Caco-2 (cell line): ENCODE measurements at places on chromosomes 4 and X. TPM values are rescaled to one million over a fixed set of nuclear protein-coding genes. Genes with fewer than 3 reads are reported as not detected.

Gene FGFR3
- 112 and 132 TPM in 2 replicates for total RNA-seq

GRCh38 chrX:1389993-1390285 is 2.0 kb downstream of the SLC25A6 start:
- 0 out of 2 replicates have a peak, but pooled peaks cover 5% of the 10 kb centered on the region for H3K4me1 ChIP-seq
- no peaks in the 10 kb centered on the region for H3K27me3 ChIP-seq
- H3K36me3 ChIP-seq, result peaks cover 19% of the 10 kb centered on the region
- no peak overlapping the region for H3K27ac ChIP-seq
- no peak for DNase-seq

DNA sequence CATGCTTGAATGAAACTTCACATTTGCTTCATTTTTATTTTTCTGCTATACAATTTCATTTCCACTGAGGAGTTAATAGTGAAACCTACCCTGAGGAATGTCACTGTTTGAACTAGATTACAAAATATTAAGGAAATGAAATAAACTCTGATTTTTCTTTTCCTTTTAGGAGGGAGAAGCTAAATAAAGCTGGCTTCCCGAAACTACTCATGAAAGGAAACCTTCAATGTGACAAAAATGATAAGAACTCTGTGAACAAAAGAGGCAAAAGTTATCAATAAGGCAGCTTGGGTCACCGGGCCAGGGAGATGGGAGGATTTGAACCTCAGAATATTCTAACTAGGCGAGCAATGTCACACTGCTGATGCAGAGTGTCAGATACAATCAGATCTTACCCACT is 185.2 kb downstream of the APBB2 start:
- H3K27ac ChIP-seq, result peak overlapping the region; percentile 73

DNA sequence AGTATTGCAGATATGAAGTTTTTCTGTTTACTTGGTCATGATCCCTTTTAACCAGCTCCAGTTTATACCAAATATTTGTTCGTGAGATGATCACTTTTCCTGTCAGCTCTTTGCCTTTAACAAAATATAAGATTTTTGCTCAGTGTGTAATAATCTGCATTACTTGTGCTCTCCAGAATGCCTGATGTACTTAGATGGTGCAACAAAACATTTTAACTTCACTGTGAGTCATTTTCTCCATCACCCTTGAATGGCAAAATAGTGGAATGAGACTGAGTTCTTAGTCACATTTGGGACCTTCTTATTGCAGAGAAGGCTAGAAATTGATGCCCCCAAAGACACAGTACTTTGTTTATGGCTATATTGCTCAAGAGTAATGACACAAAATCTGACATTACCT is 252.0 kb downstream of the FRMPD4 start:
- no peaks in the 10 kb centered on the region for H3K36me3 ChIP-seq
- no peaks in the 10 kb centered on the region for H3K27me3 ChIP-seq
- no peaks in the 10 kb centered on the region for H3K4me1 ChIP-seq
- no peak overlapping the region for H3K27ac ChIP-seq
- no peak for DNase-seq

DNA sequence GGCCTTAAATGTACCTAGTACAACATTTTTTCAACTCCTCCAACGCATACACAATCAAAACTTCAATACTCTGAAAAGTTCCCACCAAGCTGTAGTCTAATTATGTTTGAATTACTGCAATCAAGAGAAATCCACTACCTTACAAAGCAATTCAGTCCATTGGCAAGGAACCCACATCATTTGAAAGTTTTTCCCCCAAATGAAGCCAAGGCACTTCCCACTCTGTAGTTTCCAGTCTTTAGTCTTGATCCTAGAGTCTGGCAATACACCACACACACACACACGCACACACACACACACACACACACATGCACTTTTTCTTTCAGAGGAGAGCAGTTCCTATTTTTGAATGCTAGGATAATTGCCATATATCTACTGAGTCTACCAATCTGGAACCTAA is 79.6 kb downstream of the ANTXR2 start:
- DNase-seq, result no peak
- H3K27me3 ChIP-seq, result no peaks in the 10 kb centered on the region
- no peak overlapping the region for H3K27ac ChIP-seq
- no peaks in the 10 kb centered on the region for H3K36me3 ChIP-seq
- H3K4me1 ChIP-seq, result no peaks in the 10 kb centered on the region
- H3K4me3 ChIP-seq, result no peak overlapping the region

DNA sequence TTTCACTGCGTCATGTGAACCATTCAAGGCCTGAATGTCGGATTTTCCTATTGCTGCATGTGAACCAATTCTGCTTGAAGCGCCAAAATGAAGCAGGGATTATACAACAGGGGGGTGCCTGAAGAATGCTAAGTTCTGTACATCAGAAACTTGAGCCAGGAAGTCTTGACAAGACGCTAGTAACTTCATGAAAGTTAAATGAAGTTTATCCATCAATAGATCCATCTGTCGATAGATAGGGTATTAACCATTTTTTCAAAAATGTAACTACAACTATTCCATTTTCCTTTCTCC is 590 bp upstream of the NAF1 start:
- H3K27me3 ChIP-seq, result no peaks in the 10 kb centered on the region
- H3K4me3 ChIP-seq, result peak overlapping the region; percentile 79
- no peaks in the 10 kb centered on the region for H3K36me3 ChIP-seq
- peak overlapping the region; percentile 98 for H3K27ac ChIP-seq
- H3K4me1 ChIP-seq, result no peaks in the 10 kb centered on the region
- DNase-seq, result no peak

DNA sequence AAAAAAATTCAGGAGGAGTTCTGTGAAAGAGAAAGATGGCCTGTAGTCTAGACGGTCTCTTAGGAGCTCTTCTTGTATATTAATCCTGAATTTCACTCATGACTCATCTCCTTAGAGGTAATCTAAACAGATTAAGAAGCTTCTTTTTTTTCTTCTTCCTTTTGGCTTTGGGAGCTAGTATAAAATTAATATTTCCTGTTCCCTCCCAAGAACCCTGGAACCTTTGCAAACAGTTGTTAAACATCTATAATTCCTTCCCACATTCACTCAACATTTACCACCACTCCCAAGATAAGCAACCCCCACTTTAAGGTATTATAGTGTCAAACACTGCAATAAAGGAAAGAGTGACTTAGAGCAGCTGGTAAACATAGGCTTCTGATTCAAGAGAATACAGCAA is 146.4 kb upstream of the EDNRA start:
- no peak overlapping the region for H3K27ac ChIP-seq
- no peaks in the 10 kb centered on the region; the same call in 1 of the 2 replicates for H3K27me3 ChIP-seq
- H3K4me1 ChIP-seq, result no peaks in the 10 kb centered on the region

- no peaks in the 10 kb centered on the region for H3K27me3 ChIP-seq
- no peak overlapping the region for H3K4me3 ChIP-seq
- H3K27ac ChIP-seq, result no peak overlapping the region
- DNase-seq, result no peak
Observed at GRCh38 chrX:39890807-39891206, 207.0 kb downstream of the BCOR start.

- no peak for DNase-seq
- H3K36me3 ChIP-seq, result no peaks in the 10 kb centered on the region
- H3K27ac ChIP-seq, result no peak overlapping the region
- no peaks in the 10 kb centered on the region for H3K4me1 ChIP-seq
- H3K27me3 ChIP-seq, result no peaks in the 10 kb centered on the region
Observed at GRCh38 chrX:2183193-2183725, 317.5 kb downstream of the DHRSX start.

DNA sequence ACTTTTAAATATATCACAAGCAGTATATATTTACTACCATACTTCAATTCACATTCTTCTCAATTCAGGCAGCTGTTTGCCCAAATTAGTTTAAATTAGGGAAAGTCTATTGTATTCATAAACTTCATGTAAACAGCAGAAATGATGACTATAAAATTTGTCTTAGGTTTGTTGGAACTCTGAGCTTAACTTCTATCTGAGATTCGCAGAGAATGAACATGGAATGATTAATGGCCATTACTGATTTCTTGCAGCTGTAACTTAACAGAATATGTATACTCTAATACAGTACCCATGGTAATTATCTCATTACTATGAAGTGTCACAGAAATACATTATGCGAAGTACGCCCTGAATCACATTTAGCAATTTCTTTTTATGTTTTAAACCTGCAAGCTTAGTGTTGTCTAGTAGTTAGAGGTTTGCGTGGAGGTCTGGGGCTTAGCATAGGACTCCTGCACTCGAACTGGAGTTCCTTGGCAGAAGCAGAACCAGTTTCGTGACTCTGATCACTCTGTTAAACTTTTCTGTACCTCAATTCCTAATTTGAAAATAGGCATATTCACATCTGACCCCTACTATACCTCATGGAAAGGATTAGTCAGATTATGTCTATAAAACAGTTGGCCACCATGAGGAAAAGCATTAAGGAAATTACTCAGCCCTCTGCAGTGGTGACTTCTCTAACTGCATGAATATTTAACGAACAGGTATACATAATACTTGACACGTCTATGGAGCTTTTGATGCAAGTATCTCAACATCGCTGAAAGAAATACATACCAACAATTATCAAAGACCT is 243.2 kb downstream of the MGST2 start:
- no peaks in the 10 kb centered on the region for H3K27me3 ChIP-seq
- H3K27ac ChIP-seq, result no peak overlapping the region
- peaks cover 8% of the 10 kb centered on the region; the same call in 1 of the 2 replicates for H3K4me1 ChIP-seq
- H3K36me3 ChIP-seq, result no peaks in the 10 kb centered on the region

- H3K27ac ChIP-seq, result no peak overlapping the region
- H3K27me3 ChIP-seq, result no peaks in the 10 kb centered on the region
- H3K4me3 ChIP-seq, result no peak overlapping the region
- H3K36me3 ChIP-seq, result no peaks in the 10 kb centered on the region
- no peaks in the 10 kb centered on the region for H3K4me1 ChIP-seq
Observed at GRCh38 chrX:45765767-45766166, 565.1 kb upstream of the DIPK2B start.

DNA sequence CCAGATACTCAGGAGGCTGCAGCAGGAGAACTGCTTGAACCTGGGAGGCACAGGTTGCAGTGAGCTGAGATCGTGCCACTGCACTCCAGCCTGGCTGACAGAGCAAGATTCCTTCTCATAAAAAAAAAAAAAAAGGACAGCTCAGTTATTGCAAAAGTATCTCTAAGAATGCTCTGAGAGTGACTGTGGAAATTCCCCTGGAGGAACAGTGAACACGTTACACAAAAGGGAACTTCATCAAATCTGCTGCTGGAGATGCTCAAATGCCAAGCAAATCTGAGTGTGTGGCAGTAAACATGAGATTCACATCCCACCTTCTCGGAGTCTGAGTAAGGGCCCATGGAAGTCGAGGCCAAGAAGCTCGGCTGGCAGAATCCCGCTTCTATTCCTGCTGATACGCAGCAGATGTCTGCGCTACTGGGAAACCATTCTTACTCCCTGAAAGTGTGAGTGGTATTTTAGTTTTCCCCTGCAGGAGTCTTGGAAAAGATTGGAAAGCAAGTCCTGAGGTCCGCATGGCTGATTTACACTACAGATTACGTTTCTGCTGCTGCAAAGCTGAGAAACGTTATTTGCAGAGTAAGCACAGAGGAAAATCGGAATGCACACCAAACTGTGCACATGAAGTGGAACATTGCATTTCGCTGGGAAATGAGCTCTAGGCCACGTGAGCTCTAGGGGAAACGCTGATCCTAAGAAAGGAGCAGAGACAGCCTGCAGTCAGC is 162.9 kb downstream of the NSUN7 start:
- DNase-seq, result no peak
- no peak overlapping the region for H3K4me3 ChIP-seq
- H3K4me1 ChIP-seq, result no peaks in the 10 kb centered on the region
- H3K36me3 ChIP-seq, result no peaks in the 10 kb centered on the region; the same call in 1 of the 2 replicates
- H3K27me3 ChIP-seq, result no peaks in the 10 kb centered on the region

- no peak for DNase-seq
- no peak overlapping the region for H3K4me3 ChIP-seq
- no peaks in the 10 kb centered on the region for H3K36me3 ChIP-seq
- no peaks in the 10 kb centered on the region for H3K4me1 ChIP-seq
- H3K27me3 ChIP-seq, result no peaks in the 10 kb centered on the region
Observed at GRCh38 chr4:169428376-169428775, 157.6 kb upstream of the SH3RF1 start.

- no peak for DNase-seq
- no peaks in the 10 kb centered on the region for H3K27me3 ChIP-seq
- H3K36me3 ChIP-seq, result no peaks in the 10 kb centered on the region
- no peaks in the 10 kb centered on the region for H3K4me1 ChIP-seq
- H3K27ac ChIP-seq, result no peak overlapping the region
- H3K4me3 ChIP-seq, result no peak overlapping the region
Observed at GRCh38 chr4:188839704-188840103, 700.5 kb downstream of the TRIML1 start.

Gene CLGN
- 2.6 and 5.5 TPM in 2 replicates for total RNA-seq

DNA sequence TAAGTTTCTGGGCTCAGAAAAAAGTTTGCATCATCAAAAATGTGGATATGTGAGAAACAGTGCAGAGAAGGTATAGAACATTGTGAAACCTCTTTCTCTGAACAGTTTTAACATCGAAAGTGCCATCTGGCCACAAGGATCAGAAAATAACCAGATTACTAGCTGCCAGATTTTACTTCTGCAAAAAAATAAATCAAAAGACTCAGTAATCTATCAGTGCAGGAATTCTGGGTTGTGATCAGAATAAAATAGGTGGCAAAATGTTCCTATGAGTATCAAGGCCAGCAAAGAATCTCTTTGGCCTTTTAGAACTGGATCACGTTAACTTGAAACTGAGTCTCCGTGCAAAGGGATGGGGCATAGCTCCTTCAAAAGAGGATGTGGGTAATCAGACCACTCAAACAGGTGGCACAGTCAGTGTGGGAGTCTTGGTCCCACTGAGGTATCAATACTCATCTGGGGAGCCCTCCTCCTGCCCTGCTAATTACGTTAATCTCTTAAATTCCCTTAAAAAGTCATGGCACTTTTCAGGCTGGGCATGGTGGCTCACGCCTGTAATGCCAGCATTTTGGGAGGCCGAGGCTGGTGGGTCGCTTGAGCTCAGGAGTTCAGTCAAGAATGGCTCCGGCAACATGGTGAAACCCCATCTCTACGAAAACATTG is 26.7 kb upstream of the RBM47 start:
- H3K36me3 ChIP-seq, result no peaks in the 10 kb centered on the region
- H3K27ac ChIP-seq, result no peak overlapping the region
- H3K4me3 ChIP-seq, result no peak overlapping the region
- DNase-seq, result no peak
- peaks cover 8% of the 10 kb centered on the region for H3K4me1 ChIP-seq

Gene FRG2
- total RNA-seq, result 0.23 TPM in 1 of 2 replicates, not detected in the other

Gene GABRG1
- total RNA-seq, result not detected in 2 replicates

DNA sequence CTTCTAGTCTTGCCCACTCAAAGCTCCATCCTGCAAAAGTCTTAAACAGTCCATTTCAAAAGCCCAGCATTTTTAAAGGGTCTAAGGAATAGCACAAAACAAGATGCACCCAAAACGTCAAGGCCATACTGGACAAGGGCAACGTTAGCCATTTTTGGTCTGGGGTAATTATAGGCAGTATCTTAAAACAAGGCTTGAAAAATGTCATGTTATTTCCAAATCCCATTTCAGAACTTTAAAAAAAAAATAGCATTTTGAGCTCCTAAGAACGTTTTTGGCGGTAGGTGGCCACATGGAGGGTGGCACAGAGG is 584 bp upstream of the TMEM165 start:
- peak overlapping the region; percentile 94 for H3K27ac ChIP-seq
- peaks cover 7% of the 10 kb centered on the region; the same call in 1 of the 2 replicates for H3K4me1 ChIP-seq
- no peak for DNase-seq
- H3K4me3 ChIP-seq, result peak overlapping the region; percentile 89
- H3K36me3 ChIP-seq, result no peaks in the 10 kb centered on the region

- DNase-seq, result no peak
- no peaks in the 10 kb centered on the region for H3K36me3 ChIP-seq
- H3K4me1 ChIP-seq, result no peaks in the 10 kb centered on the region
- H3K27me3 ChIP-seq, result no peaks in the 10 kb centered on the region
- H3K27ac ChIP-seq, result no peak overlapping the region
Observed at GRCh38 chr4:57308301-57308700, 198.1 kb upstream of the IGFBP7 start.

GRCh38 chr4:7918981-7919380 is 20.7 kb downstream of the AFAP1 start:
- H3K36me3 ChIP-seq, result no peaks in the 10 kb centered on the region
- DNase-seq, result no peak
- no peaks in the 10 kb centered on the region for H3K4me1 ChIP-seq
- no peaks in the 10 kb centered on the region for H3K27me3 ChIP-seq
